ENCODE measurements at places on chromosomes 7 and 10.

- DNase-seq: no peak
Measured at GRCh38 chr10:109861081-109861480, 62.2 kb downstream of the XPNPEP1 start.

DNA sequence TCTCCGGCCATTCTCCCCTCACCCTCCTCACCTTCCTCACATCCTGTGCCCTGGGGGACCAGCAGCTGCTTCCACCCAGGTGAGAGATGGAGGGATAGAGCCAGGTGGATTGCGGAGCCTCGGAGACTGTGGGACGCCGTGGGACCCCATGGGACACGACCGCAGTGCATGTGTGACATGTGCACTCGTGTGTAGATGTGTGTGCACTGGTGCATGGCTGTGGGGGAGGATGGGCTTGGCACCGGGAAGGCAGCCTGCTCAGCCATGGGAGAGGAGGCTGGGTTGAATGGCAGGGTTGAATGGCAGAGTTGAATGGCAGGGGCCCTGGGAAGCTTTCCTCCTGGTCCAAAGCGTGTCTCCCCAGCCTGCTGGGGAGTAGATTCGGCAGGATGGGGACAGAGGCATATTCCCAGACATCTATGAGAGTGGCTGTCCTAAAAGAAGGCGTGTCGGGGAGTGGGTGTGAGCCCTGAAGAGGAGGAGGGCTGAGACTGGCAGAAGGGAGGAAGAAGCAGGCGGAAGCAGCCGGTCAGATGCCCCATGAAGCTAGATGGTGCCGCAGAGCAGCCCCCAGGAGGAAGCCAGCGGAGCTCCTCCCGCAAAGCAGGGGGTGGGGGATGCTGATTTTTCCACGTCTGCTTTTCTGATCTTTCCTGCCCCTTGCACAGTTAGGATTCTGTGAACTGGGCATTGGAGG is 815 bp downstream of the GIMAP8 start:
- peak; percentile 69 for DNase-seq

DNA sequence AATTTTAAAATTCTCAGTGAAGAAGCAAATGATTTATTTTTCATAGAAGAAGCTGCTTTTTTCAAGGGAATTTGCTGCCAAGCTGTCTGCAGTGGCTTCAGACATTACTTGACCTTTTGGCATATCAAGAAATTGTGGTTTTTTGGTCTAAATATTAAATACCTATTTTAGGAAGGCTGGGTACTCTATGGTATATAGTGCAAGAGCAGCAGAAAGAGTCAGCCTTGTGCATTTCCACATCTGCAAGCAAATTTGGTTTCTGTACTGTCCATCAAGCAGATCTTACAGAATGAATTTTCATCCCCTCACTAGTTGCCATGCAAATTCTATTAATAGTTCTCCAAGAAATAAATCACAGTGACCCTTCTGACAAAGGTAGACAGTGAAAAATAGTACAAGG is 222.0 kb downstream of the BICC1 start:
- DNase-seq: no peak

- no peak for DNase-seq
Measured at GRCh38 chr7:99005776-99006175, 127.4 kb downstream of the TRRAP start.

DNA sequence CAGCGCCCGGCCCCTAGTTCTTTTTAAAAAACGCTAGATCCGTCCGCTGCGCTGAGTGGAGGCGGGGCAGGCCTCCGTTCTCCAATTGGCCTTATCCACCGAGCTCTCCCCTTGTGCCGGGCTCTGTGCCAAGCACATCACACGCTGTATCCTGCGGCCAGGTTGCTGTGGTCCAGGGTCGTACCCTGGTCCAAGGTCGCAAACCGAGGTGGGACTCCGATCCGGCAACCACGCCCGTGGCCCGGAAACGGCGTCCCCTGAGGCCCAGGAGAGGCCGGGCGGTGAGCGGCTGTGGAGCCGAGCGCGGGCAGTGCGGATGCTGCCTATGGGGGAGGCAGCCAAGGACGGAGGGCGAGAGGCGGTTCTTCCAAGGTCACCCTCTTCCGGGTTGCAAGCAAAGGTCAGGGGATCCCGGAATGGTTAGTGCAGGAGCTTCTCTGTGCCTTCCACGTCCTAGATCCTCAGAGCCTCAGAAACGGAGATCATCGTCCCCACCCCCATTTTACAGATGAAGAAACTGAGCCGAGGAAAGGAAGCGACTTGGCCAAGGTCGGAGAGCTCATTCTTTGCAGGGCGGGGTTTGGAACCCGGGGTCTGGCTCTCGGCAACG is 72.4 kb upstream of the LRRC4 start:
- DNase-seq: no peak

- DNase-seq: no peak
Measured at GRCh38 chr7:78413568-78413967, 615.0 kb downstream of the PHTF2 start.

- no peak for DNase-seq
Measured at GRCh38 chr10:75293446-75293820, 57.7 kb upstream of the COMTD1 start.

GRCh38 chr7:142867398-142868187 is 12.7 kb downstream of the EPHB6 start:
- no peak for DNase-seq

DNA sequence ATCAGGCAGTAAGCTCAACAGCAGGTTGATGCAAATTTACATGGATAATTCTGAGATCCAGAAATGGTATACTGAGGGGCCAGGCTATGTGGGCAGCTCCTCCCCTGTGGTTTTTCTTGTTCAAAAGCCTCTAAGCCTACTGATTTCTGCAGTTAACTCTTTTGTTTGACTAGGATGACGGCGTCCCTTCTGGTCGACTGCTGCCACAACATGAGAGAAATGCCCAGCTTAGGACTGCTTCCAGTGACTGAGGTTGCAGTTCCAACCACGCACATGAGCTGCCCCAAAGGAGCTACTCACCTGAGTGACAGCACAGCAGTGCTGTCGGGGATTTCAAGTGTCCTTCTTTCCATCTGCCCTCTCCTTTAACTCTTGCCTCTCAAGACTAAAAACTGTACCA is 973.0 kb upstream of the GHITM start:
- no peak for DNase-seq

DNA sequence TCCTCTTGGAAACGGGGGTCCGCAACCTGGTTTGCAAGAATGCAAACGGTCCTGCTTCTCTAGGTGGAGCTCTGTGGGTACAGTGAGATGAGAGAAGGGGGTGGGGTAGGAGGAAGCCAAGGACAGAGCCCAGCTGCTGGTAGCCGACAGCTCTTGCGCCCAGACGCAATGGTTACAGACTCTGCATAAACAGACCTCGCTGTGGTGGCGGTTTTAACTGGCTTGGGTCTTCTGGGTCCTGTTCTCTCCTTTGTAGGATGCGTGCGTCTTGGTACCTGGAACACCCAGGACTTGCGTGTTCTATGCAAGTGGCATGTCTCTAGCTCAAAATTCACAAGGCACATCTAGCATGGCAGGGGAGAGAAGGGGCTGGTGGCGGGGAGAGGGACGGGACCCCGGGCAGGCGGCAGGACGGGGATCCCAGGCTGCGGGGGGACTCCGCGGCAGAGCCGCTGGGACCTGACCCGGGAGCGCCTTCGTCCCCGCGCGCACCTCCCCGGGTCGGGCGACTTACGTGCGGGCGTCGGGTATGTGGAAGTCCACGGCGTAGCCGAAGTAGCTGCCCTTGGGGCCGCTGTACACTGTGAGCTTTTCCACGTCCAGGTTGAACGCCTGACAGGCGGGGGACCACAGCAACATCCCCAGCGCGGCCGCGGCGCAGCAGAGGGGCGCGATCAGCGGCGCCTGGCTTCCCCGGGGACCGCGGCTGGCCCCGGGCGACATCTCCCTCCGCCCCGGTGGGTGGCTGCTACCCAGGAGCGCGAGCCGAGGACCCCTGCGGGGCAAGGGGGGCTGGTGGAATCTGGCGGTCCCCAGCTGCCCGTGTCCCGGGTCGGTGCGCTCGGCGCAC is 448 bp downstream of the ITGA8 start:
- no peak for DNase-seq

GRCh38 chr10:125141150-125141859 is 19.1 kb downstream of the CTBP2 start:
- DNase-seq: no peak

DNA sequence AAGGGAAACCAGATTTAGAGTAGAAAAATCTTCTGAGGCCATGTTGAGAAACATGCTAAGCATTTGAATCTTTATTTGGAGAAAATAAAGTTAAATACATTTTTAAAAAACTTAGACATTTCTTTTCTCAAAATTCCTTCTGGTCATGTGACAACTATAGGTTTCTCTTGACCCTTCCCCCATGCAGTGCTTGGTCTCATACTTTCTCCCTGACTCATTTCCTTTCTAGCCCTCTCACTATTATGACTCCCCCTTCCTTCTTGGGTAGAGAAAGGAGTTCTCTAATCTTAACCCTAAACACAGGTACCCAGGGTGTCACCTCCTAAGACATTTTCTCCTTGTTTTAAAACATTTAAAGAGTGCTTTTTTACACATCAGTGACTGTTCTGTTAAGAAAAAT is 179.5 kb upstream of the TMEM106B start:
- DNase-seq: no peak

- DNase-seq: no peak
Measured at GRCh38 chr10:89001729-89002072, 11.1 kb downstream of the FAS start.

DNA sequence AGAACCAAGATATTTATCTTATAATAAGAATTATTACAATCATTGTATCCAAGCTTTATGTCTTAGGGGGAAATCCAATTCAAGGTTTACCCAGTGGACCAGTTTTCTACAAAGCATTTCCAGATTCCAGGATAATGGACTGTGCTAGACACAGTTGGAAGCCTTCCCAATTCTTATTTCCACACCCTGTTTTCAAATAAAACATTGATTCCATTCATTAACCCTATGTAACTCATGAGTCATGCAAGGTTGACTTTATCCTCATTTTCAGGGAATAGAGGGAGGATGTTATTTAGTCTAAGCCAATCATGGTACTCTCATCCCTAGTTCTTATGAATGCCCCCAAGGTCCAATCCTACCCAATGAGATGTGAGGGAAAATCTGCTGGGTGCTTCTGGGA is 145.7 kb downstream of the RNLS start:
- no peak for DNase-seq

GRCh38 chr7:17448479-17449423 is 150.3 kb downstream of the AHR start:
- no peak for DNase-seq

GRCh38 chr7:101096957-101097347 is 11.7 kb downstream of the TRIM56 start:
- no peak for DNase-seq

All from CD4-positive, alpha-beta T cell treated with Interferon gamma for 1 hour (primary cell).